ENCODE measurements at places on chromosomes 16 and 17. TPM values are rescaled to one million over a fixed set of nuclear protein-coding genes. Genes with fewer than 3 reads are reported as not detected.

CACNG5 gene
- total RNA-seq = not detected

SRL gene
- not detected for total RNA-seq

FBXL19 gene
- total RNA-seq = 25.8 TPM

GRCh38 chr17:32323811-32324491, 18.0 kb downstream of the C17orf75 start:
- DNase-seq = no peak

Data from activated T-cell treated with anti-CD3 and anti-CD28 coated beads, Interleukin-2, amount 50 U/mL, for 4 hours (primary cell).